Fibroblast of the aortic adventitia (primary cell): ENCODE measurements at places on chromosomes 3 and 15. TPM values are rescaled to one million over a fixed set of nuclear protein-coding genes. Genes with fewer than 3 reads are reported as not detected.

DNA sequence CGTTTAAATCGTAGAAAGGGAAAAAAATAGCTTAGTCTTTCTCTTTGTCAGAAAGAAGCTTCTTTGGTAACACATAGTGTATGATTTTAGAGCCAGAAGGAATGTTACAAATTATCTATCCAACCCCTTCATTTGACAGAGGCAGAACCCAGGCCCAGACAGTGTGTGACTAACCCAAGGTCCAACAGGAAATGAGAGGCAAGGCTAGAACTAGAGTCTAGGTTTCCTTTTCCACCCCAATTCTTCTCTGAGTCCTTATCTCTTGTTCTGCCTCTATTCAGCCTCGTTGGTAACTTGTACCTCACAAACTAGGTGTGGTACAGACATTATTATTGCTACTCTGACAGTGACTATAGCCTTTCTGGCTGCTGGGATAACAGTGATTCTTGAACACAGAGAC lies 39.3 kb downstream of the QTRT2 start:
- peak; percentile 7 for DNase-seq

GRCh38 chr3:151804267-151804666 lies 9.6 kb upstream of the AADAC start:
- DNase-seq = peak; percentile 68

GRCh38 chr3:133328373-133328772 lies 71.5 kb upstream of the BFSP2 start:
- DNase-seq = no peak

DNA sequence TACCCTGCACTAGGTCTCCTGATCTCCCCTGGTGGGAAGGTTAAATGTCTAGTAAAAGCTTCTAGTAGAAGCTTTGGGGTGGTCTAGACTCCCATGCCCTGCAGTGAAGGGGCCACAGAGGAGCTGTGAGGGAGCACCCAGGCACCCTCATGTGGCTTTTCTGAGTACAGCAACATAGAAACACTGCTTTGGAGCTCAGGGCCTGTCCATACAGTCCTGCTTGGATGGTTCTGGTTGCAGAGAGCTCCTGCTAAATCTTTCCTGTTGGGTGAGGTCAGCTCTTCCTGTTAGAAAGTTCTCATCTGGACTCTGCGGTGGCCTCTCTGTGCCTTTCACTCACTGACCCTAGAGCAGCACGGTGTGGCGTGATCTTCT lies 47.8 kb downstream of the GPD1L start:
- no peak for DNase-seq

DNA sequence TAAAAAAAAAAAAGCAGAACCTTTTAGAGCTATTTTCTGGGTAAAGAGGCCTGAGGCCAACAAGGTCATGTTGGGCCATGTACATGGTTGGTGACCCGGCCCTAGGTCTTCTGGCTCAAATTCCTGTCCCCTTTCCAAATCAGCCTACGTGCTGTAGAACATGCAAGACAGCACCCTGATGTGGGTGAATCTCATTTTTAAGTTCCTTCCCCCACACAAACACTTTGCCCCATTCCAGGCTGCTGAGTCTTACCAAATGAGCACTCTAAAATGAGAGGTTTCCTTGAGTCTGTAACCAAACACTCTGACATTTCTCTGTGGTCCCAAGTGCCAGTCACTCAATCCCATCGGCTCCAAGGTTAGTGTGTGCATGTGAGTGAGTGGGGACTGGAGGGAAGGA lies 9.4 kb downstream of the BCL6 start:
- no peak for DNase-seq

DNA sequence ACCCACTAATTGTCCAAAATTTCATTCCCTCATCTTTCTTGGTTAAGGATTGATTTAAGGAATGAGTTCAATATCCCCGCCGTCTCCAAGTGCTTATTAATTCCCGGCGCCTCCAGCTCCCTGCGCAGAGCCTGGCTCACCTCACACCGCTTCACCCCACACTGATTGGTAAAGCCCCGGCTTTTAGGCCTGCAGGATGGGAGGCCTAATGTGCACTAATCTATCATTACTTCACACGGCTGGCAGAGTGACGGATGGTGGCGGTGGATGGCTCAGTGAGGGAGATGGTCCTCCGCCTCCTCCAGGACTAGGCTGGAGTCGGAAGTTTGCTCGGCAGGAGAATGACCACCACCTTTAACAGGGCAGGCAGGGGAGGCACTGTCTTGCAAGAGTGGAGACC lies 81.7 kb downstream of the MEGF11 start:
- no peak for DNase-seq

DNA sequence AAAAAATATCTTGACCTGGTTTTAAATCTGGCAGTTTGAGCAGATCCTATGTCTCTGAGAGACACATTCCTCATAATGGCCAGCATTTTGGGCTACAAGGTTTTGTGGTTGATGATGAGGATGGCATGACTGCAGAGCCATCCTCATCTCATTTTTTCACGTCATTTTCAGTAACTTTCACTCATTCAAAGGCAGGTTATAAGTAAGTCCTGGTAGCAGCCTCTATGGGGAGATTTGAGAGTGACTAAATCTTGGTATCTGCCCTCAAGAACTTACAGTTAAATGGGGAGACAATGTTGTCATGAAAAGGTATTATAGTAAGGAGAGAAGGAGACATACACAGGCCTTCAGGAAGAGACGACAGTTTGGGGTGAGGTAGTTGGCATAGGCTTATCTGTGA lies 14.5 kb downstream of the TIGIT start:
- DNase-seq = no peak

GRCh38 chr3:56269755-56270535 lies 198.3 kb downstream of the ERC2 start:
- peak; percentile 14 for DNase-seq

DNA sequence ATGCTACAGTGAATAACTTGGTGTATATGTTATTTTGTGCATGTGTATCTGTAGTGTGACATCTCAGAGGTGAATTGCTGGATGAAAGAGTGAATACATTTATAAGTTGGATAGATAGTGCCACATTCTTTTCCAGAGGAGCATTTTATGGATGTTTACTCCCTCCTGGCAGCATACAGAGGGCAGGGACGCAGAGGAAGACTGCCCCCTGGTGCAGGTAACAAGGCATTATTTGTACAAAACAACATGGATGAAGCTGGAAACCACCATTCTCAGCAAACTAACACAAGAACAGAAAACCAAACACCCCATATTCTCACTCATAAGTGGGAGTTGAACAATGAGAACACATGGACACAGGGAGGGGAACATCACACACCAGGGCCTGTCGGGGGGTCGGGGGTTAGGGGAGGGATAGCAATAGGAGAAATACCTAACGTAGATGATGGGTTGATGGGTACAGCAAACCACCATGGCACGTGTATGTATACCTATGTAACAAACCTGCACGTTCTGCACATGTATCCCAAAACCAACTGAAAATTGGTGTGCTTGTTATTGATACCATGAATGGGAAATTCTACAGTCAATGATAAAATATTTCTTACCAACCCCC lies 57.9 kb upstream of the CTXND1 start:
- peak; percentile 42 for DNase-seq

GRCh38 chr15:88426304-88426703 lies 40.9 kb downstream of the MRPL46 start:
- DNase-seq = no peak

- DNase-seq = peak; percentile 50
These were observed 339.9 kb upstream of the TGFBR2 start for GRCh38 chr3:30266524-30266923.

GRCh38 chr15:63888146-63888545 lies 54.4 kb upstream of the HERC1 start:
- DNase-seq = no peak

- DNase-seq = no peak
These were observed 38.8 kb downstream of the CRTAP start for GRCh38 chr3:33152363-33153360.

GRCh38 chr15:33098094-33099058 lies 96.1 kb downstream of the FMN1 start:
- DNase-seq = peak; percentile 50

DNA sequence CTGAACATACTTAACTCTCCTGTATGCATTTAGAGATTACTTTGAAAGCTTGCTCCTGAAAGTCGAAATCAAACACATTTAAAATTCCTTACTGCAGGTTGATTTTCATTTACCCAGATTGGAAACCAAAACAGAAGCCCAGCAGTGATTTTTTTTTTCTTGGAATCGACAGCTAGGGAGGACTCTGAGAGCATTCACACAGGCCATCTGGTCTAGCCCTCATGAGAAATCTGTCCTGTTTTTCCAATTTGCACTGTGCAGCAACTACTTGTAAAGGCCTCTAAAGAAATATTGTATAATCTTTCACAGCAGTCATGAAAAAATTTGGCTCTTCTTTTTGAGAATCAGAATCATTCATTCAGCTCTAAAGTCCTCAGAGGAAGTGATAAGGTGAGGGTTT lies 179.2 kb downstream of the KCNAB1 start:
- DNase-seq = no peak

DNA sequence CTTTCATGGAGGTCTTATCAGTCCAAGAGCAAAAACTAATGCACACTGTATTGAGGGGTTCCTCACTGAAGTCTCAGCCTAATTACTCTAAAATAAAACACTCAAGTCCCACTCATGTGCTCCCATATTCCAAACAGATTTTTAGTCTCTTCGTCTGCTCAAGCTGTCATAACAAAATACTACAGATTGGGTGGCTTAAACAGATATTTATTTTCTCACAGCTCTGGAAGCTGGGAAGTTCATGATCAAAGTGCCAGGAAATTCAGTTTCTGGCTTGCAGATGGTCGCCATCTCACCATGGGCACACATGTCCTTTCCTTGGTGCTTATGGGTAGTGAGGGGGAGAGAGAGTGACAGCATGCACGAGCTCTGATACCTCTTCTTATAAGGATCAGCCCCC lies 147.5 kb downstream of the ANXA2 start:
- no peak for DNase-seq

DNA sequence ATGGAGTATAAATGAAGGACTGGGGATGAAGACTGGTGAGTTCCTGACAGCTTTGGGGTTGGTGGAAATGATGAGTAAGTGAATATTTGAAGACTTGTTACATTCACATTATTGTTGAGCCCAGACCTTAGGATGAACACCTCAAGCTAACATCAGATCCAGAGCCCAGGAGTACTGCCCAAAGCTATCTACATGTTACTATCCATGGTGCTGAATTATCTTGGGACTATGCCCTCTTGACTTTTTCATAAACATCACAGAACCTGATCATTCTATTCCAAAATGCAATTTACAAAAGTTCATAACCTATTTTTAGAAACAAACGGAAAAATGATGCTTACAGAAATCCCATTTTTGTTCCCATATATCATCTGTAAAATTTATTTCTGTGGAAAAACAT lies 613.3 kb downstream of the TUSC7 start:
- peak; percentile 11 for DNase-seq

DNA sequence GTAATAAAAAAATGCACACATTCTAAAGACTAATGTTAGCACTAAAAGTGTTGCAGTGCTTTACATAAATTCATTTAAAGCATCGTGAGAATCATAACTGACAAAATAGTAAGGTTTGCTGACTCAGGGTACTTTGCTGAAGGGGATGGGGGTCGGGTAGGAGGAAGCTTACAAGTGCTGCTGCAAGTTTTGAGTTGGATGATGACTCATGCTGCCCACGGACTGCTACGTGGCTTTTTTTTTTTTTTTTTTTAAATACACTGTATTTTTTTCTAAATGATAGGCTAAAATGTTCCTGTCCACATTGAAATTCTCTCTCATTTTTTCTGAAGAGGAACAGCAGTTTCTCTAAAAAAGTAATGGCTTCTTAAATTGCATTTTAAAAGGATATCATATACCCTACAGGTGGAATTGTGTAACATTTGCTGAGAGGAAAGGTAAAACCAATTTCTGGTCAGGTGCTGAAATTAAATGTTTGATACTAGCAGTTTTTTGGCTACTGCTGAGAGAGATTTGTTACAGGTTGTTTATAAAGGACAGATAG lies 2.2 kb downstream of the MAPK6 start:
- peak; percentile 95 for DNase-seq

DNA sequence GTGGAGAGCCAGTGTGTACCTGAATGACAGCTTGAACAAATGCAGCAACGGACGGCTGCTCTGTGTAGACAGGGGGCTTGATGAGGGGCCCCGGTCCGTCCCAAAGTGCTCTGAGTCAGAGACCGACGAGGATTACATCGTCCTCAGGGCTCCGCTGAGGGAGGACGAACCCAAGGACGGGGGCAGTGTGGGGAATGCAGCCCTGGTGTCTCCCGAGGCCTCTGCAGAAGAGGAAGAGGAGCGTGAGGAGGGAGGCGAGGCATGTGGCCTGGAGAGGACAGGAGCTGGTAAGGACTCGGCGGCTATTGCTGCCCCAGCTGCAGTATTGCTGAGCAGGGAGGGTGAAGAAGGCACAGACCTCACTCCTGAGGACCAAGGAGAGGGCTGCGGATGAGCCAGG lies 54.4 kb upstream of the WNT7A start:
- no peak for DNase-seq

- DNase-seq = no peak
These were observed 137.4 kb downstream of the SV2B start for GRCh38 chr15:91237445-91237844.

DNA sequence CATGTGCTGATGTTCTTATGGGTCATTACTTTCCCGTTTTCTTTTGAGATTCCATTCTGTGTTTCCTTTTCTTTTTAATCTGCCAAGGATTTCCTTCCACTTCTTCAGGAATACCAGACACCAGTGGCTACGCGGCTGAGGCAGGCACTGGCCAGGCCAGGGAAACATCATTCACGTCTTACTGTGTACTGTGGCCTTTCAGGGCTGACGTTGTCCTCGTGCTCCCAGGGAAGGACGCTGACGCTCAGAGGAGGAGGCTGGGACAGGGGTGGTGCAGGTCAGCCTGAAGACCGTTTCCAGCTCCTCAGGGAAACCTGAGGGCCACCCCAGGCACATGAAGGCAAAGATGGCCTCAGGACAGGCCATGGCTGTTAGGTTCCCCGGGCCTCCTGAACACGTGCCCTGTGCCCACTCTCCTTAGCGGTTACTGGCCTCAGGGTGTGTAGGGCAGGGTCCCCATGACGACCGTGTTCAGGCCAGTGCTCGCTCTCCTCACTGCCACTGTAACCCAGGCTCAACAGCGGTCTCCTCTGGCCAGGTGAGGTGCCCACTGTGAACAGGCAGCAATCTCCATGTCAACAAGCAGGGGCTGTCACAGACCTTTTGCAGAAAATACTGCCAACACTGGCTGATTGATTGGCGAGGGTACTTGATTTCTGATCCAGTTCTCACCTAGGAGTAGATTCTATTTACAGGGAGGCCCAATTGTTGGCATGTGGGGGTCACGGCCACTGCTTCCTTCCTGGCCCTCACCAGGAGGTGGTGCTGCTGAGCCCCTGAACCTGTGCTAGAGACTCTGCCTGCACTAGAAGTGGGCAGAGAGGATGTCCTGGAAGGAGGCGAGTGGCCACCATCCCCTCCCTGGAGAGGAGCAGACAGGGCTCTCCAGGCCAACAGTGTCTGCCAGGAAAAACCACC lies 169.5 kb downstream of the ATP10A start:
- peak; percentile 28 for DNase-seq

- no peak for DNase-seq
These were observed 30.4 kb upstream of the KCNMB2 start for GRCh38 chr3:178505832-178506231.

GRCh38 chr15:39059917-39060316 lies 495.3 kb upstream of the RASGRP1 start:
- no peak for DNase-seq

SLC24A5 gene
- total RNA-seq = not detected in 2 replicates

GRAMD1C gene
- 9.2 and 12.1 TPM in 2 replicates for total RNA-seq

PRR23C gene
- total RNA-seq = not detected in 2 replicates

DNAH12 gene
- total RNA-seq = 0.09 and 0.25 TPM in 2 replicates

GPR27 gene
- 0.25 TPM in 1 of 2 replicates, not detected in the other for total RNA-seq

SMAD3 gene
- 53.6 and 96.3 TPM in 2 replicates for total RNA-seq

TNNC1 gene
- total RNA-seq = 1.4 and 2.0 TPM in 2 replicates

CPNE9 gene
- total RNA-seq = not detected in 2 replicates

NT5DC2 gene
- total RNA-seq = 31.1 and 68.2 TPM in 2 replicates

PLCH1 gene
- total RNA-seq = 0.09 TPM in 1 of 2 replicates, not detected in the other

TPRG1 gene
- total RNA-seq = 0.45 and 8.6 TPM in 2 replicates

ATP8B4 gene
- total RNA-seq = 0.99 and 1.1 TPM in 2 replicates

TP53BP1 gene
- 71.9 and 106 TPM in 2 replicates for total RNA-seq

PIF1 gene
- total RNA-seq = 2.0 and 7.4 TPM in 2 replicates
